ENCODE measurements at places on chromosomes 2 and 18. TPM values are rescaled to one million over a fixed set of nuclear protein-coding genes. Genes with fewer than 3 reads are reported as not detected.

EHD3 gene
- 53.7 TPM for total RNA-seq

LYPD1 gene
- total RNA-seq = 26.6 TPM

- ATAC-seq = no peak
Observed at GRCh38 chr2:19580264-19580663, 221.8 kb upstream of the OSR1 start.

DNA sequence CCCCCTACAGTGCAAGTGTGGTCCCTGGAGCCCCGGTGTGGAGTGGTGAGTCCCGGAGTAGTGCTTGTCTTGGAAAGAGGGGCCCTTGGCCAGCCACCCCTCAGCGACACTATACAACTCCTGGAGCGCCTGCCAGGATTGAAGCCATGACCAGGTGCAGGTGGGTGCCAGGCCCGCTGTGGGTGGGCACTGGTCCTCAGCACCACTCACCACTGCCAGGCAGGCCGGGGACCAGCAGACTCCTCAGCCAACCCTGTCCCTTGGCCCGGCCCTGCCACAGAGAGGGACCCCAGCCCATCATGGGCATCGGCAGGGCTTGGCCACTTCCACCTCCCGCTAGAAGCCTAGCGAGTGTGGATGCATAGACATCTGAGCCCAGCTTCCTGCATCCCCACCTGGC is 42.2 kb downstream of the STK25 start:
- no peak for ATAC-seq

Data from motor neuron (in vitro differentiated cells).